ENCODE measurements at places on chromosomes 11 and 22.

DNA sequence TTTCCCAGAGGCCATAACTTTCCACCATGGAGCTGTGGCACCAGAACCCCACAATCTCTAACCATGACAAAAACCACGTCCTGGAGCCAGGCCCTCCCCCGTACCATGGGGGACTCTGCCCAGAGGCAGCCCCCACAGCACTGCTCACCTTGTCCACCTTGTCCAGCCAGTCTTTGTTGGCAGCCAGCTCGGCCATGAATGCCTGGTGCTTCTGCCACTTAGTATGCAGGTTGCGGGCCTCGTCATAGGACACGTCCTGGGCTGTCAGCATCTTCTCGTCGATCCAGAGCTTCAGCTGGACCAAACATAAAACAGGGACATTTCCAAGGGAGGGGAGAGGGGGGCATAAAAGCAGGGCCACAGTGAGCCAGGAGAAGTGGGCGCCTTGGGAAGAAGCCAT lies 20.8 kb upstream of the RBM4B start:
- no peak for DNase-seq

DNA sequence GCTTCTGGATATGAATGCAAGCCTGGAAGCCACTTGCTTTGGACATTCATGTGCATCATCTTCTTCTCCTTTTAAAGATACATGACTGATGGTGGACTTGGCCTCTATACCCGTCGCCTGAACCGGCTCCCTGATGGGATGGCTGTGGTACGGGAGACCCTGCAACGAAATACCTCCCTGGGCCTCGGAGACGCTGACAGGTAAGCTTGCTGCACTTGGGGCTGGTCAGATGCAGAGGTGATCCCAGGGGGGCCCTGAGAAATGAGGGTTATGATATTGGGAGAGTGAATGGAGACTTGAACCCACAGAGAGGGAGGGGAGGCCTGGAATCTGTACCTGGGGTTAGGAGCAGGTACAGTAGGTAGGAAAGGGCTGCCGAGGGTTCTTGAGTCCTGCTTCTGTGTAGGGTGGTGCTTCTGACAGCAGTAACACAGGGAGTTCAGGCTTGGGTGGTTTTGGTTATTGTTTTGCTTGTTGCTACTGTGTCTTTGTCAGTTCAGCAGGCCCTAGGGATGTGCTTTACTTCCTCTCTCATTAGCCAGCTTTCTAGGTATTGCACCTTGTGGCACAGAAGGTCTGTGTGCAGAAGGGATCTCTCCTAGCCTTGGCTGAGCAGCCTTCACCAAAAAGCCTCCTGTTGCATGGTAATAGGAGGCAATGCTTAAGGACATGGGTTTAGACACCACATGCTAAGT lies 176.1 kb downstream of the DBX1 start:
- no peak for DNase-seq

GRCh38 chr22:20857247-20857643 lies 1.4 kb downstream of the PI4KA start:
- no peak for DNase-seq

- DNase-seq: no peak
These were observed 20.5 kb upstream of the EXPH5 start for GRCh38 chr11:108614086-108614485.

- no peak for DNase-seq
These were observed 239.0 kb upstream of the PDGFD start for GRCh38 chr11:104402812-104403521.

DNA sequence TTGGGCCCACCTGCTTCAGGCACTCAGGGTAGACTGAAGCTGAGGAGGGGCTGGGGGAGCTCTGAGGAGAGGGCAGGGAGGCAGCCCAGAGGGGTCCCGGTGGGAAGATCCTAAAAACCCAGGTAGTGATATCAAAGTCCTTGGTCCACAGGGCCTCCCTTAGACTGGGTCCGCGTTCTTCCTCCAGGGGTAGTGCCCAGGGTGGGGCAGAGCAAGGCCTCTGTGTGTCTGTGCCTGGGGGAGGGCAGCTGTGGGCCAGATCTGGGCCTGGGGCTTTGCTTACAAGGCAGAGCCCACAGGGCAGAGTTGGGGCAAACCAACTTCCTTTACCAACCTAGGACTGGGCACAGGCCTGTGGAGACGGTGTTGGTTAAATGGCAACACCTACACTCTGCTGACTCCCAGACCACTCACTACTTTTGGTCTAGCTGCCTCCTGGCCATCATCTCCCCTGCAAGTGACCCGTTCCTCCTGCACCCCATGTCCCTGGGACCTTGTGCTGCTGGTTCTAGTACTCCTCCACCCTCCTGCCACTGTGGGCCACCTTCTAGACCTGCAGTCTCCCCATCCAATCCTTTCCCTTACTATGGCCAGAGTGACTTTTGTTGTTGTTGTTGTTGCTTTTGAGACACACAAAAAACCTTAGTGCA lies 15.8 kb downstream of the ATG16L2 start:
- no peak for DNase-seq

- DNase-seq: no peak
These were observed 7.0 kb downstream of the ROBO3 start for GRCh38 chr11:124872280-124872679.

DNA sequence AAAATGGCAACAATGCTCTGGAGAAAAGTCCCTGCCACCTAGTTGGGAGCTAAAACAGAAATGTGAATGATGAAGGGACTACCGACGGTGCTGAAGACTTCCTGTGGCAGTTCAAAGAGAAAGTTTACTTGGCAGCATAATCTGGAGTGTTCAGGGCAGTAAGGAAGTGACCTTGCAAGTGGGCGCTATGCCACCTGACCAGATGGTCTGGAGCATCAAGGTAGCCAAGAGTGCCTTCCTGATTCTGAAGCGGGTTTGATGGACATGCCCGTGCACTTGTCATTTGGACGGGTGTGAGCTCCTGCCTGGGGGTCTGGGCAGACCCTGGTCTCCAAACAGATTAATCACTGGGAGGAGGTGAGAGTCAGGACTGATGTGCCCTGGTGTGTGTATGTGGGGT lies 1.8 kb upstream of the SNX19 start:
- no peak for DNase-seq

- no peak for DNase-seq
These were observed 3.6 kb upstream of the MAPK8IP1 start for GRCh38 chr11:45881708-45882368.

GRCh38 chr22:44023404-44024287 lies 456 bp upstream of the PARVB start:
- peak; percentile 25 for DNase-seq

DNA sequence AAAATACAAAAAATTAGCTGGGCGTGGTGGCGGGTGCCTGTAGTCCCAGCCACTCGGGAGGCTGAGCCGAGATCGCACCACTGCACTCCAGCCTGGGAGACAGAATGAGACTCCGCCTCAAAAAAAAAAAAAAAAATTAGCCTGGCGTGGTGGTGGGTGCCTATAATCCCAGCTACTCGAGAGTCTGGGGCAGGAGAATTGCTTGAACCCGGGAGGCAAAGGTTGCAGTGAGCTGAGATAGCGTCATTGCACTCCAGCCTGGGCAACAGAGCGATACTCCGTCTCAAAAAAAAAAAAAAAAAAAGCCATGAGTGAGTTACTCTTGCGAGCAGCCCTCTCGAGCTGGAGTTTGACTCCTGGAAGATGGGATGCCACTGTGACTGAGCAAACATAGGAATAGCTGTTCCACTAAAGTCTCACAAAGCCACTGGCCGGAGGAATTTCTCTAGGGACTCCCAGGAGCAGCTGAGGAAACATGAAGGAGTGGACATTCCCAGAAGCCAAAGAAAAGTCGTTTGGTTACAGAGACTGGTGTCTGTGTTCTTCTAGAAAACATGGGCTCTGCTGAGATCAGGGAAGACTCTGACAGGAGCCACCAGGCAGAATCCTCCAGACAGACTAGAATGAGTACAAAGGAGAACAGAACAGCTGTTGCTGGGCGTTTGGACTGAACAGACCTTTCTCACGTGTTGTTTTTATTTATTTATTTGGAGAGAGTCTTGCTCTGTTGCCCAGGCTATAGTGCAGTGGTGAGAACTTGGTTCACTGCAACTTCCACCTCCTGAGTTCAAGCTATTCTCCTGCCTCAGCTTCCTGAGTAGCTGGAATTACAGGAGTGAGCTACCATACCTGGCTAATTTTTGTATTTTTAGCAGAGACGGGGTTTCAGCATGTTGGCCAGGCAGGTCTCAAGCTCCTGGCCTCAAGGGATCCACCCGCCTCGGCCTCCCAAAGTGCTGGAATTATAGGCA lies 32.4 kb upstream of the MYH9 start:
- DNase-seq: no peak

GRCh38 chr11:10376061-10376460 lies 71.2 kb downstream of the ADM start:
- DNase-seq: no peak

GRCh38 chr22:20532256-20532993 lies 25.0 kb downstream of the MED15 start:
- no peak for DNase-seq

GRCh38 chr11:33266393-33267215 lies 9.4 kb downstream of the HIPK3 start:
- DNase-seq: no peak

DNA sequence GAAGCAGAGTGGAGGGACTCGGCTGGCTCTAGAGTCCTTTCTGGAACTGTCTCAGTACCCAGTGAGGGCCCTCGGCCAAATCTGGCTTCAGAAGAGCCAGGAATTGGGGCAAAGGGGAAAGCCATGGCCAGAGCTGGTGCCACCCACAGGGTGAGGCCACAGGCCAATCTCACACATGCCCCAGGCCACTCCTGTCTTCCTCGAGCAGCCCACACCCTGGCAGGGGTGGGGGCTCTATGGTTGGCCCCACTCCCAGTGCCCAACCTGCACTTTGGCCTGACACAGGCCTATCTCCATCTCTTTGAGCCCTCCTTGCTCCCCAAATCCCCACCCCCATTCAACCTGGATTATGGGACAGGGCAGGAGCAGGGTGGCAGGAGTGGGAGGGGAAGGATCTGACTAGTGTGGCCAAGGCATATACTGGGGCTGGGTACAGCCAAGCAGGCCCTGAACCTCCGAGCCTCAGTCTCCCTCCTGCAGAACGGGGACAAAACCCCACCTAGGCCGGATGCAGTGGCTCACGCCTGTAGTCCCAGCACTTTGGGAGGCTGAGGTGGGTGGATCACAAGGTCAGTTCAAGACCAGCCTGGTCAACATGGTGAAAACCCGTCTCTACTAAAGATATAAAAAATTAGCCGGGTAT lies 6.9 kb downstream of the TST start:
- no peak for DNase-seq

DNA sequence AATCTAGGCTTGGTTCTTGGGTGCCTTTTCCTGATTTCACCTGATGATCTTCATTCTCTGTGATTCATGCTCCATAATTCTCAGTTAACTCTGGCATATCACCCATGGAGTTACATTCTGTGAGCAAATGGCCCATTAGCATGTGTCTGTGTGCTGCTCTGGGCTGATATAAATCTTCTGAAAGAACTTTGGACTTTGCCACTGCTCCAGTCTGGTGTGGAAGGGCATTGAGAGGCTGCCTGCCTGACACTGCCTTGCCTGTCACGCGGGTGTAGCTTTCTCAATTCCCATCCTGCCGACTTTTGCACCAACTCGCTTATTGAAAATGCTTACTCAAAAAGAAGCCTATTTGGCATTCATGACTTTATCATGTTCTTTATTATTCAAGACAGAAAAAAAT lies 42.2 kb downstream of the FAT3 start:
- DNase-seq: no peak

GRCh38 chr11:95282291-95282751 lies 51.3 kb upstream of the SESN3 start:
- no peak for DNase-seq

GRCh38 chr11:111938687-111939160 lies 1.6 kb downstream of the DIXDC1 start:
- DNase-seq: peak; percentile 28

DNA sequence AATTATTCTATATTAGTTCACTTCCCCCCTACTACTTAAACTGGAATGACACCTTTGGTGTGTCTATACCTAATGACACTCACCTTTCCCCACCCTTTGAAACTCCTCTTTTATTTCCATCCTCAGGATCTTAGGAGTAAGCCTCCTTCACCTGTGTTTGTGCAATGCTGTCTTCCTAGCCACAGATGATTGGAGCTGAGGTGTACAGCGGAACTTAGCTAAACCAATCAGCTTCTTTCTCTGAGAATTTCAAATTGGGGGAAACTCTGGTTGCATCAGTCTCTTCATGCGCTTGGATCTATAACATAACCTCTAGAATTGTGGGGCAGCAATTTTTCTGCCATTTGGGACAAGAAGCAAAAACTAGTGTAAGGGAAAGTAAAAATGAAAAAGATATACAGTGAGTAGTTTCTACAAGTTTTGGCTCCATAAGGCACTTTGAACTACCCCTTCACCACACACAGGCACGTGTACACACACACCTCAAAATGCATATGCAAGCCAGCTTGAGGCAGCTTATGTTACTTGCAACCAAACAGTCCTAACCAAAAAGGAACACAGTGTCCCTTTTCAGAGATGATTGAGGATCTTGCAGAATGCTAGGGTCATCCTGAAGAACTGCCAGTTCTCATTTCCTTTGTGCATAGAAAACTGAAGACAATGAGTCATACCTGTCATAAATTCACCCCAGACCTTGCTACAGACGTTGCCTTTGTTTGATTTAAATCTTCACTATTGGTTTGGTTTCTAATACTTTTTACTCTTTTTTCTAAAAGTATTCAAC lies 36.0 kb upstream of the LDLRAD3 start:
- no peak for DNase-seq

GRCh38 chr11:84316866-84317555 lies 1030.8 kb upstream of the CCDC90B start:
- DNase-seq: no peak

- no peak for DNase-seq
These were observed 20.7 kb downstream of the SPATA19 start for GRCh38 chr11:133824593-133824992.

- no peak for DNase-seq
These were observed 1707.6 kb upstream of the RAG2 start for GRCh38 chr11:38305682-38306081.

DNA sequence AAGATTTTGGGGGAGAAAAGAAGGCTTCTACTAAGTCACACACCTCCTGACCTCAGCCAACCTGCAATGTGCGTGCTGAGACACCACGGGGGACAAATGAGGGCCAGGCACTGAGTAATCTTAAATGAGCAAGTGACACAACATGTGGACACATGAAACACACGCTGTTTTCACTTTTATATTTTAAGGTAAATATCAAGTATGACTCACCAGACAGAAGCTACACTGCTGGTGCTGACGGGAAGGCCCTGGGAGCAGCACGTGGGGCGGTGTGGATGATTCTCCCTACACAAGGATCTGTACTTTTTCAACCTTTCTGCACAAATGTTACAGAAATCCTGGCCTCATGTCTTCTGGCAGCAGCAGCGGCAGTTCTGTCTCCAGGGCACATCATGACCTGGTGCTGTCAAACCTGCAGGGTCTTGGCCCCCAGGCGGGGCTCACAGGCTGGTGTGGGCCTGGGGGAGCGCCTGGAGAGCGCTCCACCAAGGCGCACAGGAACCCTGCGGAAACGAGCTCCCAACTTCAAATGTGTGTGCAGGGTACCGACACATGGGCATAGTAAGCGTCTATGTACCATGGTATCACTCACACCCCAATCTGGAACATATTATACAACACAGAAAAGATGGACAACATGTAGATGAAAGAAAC lies 61.7 kb downstream of the DGCR2 start:
- no peak for DNase-seq

GRCh38 chr11:76266286-76267100 lies 60.2 kb upstream of the WNT11 start:
- DNase-seq: no peak

All from stimulated activated CD8-positive, alpha-beta memory T cell treated with anti-CD3 and anti-CD28 coated beads, Interleukin-15, amount 100 ng/mL, for 48 hours (primary cell).